ENCODE measurements at places on chromosomes 1 and 21.

- no peak for DNase-seq
Observed at GRCh38 chr21:31538816-31539215, 120.7 kb upstream of the SOD1 start.

DNA sequence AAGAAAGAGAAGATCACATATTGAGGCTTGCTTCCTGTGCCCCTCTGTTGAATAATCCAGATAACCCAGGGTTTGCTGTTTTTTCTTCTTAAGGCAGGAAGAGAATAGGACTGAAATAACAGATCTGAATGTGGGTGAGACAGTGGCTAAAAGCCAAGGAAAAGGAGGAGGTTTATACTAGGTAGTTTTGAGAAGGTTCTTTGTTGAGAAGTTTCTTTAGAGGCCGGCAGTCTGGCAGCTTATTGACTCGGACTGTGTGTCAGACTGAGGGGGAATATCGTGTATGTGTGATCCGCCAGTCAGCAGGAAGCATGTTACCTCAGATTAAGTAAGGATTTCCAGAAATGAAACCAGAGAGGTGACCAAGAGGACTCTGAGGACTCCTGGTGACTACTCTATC is 119.8 kb downstream of the PLA2G4A start:
- no peak for DNase-seq

DNA sequence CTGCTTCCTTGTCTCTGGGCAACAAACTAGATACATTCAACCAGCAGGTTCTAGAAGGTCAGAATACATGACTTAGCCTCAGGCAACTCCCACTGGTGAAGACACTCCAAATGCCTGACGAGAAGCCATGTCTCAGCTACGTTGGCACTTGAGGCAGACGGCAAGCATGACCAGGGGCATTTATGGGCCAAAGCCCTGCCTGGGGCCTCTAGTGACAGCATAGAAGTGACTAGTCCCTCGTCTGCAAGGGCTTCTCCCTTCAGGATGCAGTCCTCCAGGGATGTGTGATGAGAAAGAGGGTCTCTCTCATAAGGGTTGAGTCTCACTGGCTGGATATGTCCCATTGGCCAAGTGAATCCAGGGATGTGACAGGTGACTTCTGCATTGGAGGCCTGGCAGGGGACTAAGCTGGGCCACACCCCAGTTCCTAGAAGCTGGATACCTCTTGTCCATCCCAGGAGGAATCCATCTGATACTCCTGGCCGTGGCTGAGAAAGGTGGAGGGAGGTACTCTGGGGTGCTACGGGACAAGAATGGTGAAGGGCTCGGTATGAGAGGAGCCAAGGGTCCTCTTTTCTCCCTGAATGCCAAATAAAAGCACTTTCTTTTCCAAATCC is 148.6 kb upstream of the HMGB4 start:
- DNase-seq: no peak

DNA sequence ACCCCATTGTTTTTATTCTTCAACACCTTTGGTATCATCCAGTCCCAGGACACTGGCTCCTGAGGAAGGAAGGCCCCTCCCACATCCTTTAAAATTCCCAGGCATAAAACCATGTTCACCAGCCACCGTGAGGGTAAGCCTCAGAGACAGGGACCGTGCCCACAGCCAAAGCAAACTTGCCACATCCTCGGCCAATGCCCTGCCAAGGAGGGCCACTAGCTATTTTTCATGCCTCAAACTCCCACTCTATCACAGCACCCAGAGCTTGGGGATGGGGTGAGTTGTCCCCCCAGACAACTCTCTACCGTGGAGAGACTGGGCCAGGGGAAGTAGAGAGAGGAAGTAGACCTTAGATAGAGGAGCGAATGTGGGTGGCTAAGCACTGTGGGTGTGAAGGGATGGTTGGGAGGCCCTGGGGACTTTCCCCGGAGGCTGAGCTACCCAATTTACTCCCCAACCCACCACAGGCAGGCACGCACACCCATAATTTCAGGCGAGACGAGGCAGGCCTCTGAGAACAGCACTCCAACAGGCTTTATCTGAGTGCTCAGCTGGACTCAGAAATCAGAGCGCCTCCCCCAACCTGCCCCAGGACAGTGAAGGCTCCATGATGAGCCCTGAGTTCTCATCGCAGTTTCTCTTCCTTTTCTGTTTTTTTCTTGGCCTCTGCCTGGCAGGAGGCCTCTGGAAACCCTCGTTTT is 15.9 kb upstream of the BTG2 start:
- DNase-seq: no peak

Data from AG20443 (cell line).